ENCODE measurements at places on chromosomes 1 and 21.
A peak's percentile ranks its signal among the peaks of the same experiment; 100 is the strongest.

- DNase-seq: peak; percentile 96
Measured at GRCh38 chr1:154272217-154272998, at the start of gene HAX1. HAX1 (plus strand) TSS chr1:154272629; CDS start chr1:154272724, 95 bp downstream.

- DNase-seq: no peak
Measured at GRCh38 chr1:31549809-31550620, 26.3 kb upstream of the TINAGL1 start.

DNA sequence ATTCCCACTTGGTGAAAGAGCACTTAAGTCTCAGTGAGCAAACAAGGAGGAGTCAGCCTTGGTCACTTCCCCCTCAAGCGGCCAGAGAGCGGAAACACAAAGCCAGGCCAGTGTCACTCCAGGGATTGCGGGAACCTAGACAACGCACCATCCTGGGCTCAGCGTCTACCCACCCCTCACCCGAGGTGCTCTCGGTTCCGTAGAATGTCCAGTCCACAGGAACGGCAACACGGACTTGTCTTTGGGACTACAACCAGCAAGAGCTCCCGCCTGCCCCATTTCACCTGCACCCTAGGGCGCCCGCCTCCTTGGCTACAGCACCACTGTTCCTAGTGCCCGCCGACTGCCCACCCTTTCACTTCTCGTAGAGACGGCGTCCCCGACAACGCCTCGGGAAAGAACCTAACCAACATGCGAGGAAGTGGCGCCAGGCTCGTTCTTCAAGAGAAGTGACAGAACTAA lies 509 bp downstream of the GDAP2 start:
- DNase-seq: peak; percentile 87

DNA sequence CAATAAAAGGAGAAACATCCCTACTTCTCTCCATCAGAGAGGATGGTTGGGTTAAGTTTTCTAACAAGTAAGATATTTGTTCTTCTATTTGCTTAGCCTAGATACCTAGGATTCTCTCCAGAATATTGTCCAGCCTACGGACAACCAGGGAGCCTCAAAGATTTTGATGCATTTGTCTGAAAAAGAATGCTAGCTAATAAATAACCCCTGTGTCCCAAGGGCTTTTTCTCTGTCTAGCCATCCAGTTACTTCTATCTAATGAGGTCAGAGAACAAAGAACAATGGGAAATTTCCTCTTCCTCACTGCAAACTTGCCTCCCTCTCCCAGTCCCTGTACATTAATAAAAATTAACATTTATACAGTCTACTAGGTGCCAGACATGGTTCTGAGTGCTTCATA lies 810 bp downstream of the RGS5 start:
- DNase-seq: no peak

DNA sequence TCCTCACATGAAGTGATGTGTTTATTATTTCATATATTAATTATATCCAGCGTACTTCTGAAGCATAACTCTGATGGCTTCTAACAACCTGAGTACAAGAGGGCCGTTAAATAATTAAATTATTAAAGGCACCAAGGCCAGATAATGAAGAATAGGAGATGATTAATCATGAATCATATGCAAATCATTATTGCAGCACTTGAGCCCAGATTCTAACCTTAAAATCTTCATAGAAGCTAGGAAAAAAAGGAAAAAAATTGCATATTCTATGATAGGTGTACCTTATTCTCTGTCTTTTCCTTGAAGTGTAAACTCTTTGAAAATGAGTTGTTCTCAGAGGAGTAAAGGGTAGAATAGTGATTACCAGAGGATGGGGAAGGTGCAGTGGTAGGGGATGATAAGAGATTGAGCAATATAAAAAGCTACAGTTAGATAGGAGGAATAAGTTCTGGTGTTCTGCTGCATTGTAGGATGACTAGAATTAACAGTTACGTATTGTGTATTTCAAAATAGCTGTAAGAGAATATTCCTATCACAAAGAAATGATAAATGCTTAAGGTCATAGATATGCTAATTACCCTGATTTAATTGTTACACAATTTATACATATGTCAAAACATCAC lies 51.1 kb downstream of the SWT1 start:
- DNase-seq: no peak

DNA sequence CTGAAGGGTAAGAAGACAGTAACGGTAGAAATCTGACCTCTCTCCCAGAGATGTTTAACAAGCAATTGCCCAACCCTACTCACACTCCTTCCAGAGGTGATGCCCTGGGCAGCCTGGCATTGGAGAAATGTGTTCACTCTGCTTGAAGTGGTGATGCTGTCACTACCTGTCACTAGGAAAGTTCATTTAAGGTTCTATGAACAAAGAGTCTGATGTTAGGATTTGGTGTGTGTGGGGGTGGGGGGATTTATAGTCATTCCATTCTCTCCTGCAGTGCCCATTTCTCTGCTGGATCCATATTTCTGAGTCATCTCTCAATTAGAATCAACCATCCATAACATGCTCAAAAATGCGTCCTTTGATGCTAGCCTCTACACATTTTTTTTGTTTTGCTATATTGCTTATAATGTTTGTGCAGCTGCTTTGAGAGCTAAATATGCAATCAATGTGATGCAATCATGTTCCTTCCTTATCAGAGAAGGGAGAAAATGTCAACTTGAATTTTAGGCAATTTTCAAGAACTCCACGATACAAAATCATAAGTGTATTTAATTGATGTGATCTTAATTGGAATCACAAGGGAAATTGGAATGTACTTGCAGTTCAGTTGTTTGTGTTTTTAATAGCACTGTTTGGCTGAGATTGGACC lies 173.9 kb downstream of the DUSP10 start:
- no peak for DNase-seq

DNA sequence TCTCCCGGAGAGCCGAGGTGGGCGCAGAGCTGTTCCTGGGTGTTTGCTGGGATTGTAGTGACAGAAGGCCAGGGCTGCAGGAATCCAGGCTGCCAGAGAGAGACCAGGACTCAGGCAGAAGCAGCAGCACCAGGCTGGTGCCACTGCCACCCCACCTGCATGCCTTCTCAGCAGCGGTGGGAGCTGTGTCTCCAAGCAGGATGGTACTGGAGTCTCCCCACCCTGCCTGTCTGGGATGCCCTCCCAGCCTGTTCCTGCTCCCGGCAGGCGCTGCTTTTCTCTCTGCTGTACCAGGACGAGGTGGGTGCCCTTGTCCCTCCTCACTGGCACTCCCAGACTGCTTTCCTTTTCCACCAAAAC lies 4.5 kb upstream of the HES4 start:
- peak; percentile 59 for DNase-seq

- DNase-seq: peak; percentile 78
Measured at GRCh38 chr21:29939104-29939923, 482 bp downstream of the GRIK1 start.

- DNase-seq: peak; percentile 77
Measured at GRCh38 chr1:35717911-35718476, 690 bp downstream of the C1orf216 start.

DNA sequence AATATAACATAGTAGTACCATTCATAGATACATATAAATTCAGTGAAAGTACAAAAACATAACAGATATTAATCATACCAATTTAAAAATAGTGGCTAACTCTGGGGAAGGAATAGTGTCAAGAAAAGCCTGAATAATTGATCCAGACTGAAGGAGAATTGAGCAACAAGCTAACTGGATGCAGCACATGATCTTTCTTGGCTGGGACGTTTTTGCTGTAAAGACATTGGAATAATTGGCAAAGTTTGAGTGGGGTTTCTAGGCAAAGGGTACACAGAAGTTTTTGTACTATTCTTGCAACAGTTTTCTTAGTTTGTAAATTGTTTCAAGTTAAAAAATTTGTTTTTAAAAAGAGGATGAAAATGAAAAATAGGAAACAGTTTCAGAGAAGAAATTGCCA lies 2.6 kb upstream of the SH3GLB1 start:
- DNase-seq: no peak

GRCh38 chr1:21261551-21262292 lies 28.5 kb downstream of the ECE1 start:
- peak; percentile 61 for DNase-seq

DNA sequence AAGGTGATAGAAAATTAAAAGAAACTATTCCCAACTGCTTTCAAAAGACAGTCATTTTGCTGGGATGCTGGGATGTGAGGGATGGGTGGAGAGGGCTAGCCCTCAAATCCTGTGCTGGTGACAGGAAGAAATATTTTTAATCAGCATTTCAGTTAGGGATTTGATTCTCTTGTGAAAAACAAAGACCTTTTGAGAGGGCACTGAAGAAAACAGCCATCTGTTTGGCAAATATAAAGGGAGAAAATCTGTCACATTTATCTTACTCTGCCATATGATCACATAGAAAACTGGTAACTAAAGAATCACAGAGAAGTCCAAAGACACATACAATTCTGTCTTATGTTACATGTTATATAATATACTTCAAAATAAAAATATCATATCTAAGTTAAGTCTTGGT lies 12.3 kb downstream of the STXBP3 start:
- DNase-seq: no peak

DNA sequence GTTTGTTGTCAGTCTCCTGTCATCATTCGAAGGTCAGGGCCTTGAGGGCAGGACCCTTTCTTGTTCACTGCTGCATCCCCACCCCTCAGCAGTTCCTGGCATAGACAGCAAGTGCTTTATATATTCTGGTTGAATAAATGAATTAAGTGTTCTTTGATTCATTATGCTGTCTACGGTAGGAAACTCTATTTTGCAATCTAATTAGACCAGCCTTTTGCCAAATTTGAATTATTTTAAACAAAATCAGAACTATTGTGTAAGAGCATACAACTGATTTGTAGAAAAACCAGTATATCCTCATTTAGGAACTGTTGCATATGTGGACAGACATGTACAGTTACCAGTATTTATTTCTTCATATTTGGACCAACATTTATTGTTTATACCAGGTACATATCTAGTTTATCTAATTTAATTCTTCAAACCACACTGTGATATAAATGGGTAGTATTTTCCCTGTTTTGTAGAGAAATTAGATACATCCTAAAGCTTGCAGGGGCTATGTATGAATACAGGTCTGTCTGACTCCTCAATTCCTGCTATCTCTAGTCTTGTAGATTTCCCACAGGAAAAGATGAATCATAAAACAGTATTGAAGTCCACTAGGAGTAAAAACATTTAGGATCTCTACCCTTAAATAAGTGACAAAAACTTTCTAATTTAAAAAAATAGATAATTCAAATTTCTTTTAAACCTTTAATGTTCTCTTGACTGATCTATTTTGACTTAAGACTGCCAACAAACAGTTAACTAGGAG lies 10.4 kb downstream of the MGST3 start:
- no peak for DNase-seq

DNA sequence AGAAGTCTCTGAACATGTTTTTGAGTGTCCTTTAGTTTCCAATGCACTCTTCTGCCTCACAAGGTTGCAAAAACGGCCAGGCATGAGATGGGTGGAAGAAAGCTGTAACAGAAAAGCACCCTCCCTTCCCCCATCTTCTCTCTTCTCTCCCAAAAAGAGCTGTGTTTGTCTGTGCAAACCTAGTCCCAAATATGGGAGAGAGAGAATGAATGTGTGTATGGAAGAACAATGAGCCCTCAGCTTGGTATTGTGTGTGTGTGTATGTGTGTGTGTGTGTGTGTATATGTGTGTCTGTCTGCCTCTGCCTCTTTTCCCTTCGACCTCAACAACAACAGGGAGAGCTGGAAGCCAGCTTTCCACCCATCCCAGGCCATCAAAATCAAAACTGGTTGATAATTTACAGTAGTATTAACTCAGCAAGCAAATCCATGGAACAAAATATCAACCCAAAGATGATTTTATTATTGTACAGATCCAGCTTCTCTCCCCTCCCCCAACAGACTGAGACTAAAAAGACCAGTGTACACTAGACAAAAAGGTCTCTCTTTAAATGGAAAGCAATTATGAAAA lies 1.8 kb downstream of the RERE start:
- DNase-seq: peak; percentile 44

DNA sequence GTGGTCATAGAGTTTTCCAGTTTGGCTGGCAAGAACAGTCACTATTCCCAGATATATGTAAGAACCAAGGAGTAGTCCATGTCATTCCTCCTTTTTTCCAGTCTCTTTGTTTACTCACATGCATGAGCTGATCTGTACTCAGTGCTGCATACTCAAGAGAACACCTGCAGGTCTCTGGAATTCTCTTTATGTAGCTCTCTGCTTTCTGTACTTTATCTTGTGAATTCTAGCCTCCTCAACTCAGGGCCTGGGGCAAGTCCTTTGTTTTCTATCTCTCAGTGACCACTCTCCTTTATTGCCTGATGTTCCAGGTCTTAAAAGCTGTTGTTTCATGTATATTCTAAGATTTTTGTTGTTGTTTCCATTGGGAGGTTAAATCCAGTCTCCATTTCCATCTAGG lies 478.9 kb downstream of the DPYD start:
- DNase-seq: no peak

- no peak for DNase-seq
Measured at GRCh38 chr1:63921359-63921758, 147.5 kb downstream of the ROR1 start.

GRCh38 chr1:208054485-208054884 lies 143.6 kb upstream of the CD34 start:
- DNase-seq: no peak

DNA sequence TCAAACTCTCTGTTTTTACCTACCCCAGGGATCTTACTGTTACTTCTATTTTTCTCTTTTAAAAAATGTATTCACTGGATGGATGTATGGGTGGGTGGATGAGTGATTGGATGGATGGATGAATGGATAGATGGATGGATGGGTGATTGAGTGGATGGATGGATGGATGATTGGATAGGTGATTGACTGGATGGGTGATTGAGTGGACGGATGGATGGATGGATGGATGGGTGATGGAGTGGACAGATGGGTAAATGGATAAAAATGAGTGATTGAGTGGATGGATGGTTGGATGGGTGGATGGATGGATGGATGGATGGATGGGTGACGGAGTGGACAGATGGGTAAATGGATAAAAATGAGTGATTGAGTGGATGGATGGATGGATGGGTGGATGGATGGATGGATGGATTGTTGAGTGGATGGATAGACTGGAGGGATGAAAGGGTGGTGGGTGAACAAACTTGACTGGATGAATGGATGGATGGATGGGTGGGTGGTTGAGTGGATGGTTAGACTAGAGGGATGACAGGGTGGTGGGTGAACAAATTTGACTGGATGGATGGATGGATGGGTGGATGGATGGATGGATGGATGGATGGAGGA lies 118.0 kb upstream of the ZBTB40 start:
- no peak for DNase-seq

DNA sequence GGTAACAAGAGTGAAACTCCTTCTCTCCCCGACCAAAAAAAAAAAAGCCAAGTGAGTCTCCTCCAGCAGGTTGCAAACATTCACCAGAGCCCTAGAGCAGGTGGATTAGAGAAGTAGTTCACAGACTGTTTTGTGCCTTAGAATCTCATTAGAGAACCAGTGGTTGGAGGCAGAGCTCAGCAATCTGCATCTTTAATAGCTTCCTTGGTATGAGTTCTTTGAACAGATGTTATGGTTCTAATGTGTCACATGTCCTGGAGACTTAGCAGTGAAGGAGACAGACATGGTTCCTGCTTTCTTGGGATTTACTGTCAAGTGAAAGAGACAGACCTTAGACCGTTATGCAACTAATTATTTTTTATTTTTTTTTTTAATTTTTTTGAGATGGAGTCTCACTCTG lies 26.8 kb downstream of the SESN2 start:
- no peak for DNase-seq

Data from endodermal cell (in vitro differentiated cells).